ENCODE measurements at places on chromosomes 4 and X. TPM values are rescaled to one million over a fixed set of nuclear protein-coding genes. Genes with fewer than 3 reads are reported as not detected.

The SPANXN4 gene
- total RNA-seq, result not detected

The GPR143 gene
- not detected for total RNA-seq

The TMEM35A gene
- not detected for total RNA-seq

The TCP11X2 gene
- not detected for total RNA-seq

The OTC gene
- total RNA-seq, result not detected

The MND1 gene
- 0.67 TPM for total RNA-seq

The BTC gene
- total RNA-seq, result not detected

The TRAM1L1 gene
- total RNA-seq, result not detected

The GABRE gene
- not detected for total RNA-seq

The SLC4A4 gene
- total RNA-seq, result not detected

The SPARCL1 gene
- total RNA-seq, result not detected

The FSTL5 gene
- total RNA-seq, result not detected

The CFI gene
- total RNA-seq, result not detected

The GUCY1A1 gene
- 1.9 TPM for total RNA-seq

The CAPN6 gene
- total RNA-seq, result not detected

The GAGE12E gene
- total RNA-seq, result not detected

The ITM2A gene
- 135 TPM for total RNA-seq

The FRMD7 gene
- total RNA-seq, result not detected

The ZNF280C gene
- total RNA-seq, result 8.9 TPM

The VEGFC gene
- not detected for total RNA-seq

The VSIG4 gene
- total RNA-seq, result not detected

DNA sequence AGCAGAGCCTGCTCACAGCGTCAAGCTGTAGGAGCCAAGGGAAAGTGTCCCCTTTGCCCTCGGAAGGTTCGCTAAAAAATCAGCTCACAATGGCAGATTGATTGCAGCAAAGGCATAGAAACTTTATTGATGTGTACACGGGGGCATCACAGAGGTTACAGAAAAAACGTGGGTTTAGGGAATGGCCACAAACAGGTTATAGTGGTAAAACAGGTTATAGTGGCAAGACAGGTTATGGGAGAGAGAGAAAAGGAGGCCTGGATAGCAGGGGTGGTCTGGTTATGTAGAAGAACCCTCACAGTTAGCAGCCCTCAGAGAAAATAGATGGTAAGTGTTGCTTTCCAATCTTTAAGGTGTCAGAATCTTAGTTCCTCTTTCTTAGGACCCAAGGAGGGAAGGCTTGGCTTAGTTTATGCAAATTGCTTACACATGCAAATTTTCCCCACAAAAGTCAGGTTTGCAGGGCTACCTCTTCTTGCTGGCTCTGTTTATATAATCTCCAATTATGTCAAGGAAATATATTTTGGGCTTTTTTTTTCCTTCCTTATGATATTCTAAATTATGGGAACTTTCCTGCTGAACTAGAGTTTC lies 113.7 kb downstream of the BMP15 start:
- no peak for DNase-seq
- no peaks in the 10 kb centered on the region for H3K36me3 ChIP-seq
- no peaks in the 10 kb centered on the region for H3K4me1 ChIP-seq
- no peak overlapping the region for H3K4me3 ChIP-seq

DNA sequence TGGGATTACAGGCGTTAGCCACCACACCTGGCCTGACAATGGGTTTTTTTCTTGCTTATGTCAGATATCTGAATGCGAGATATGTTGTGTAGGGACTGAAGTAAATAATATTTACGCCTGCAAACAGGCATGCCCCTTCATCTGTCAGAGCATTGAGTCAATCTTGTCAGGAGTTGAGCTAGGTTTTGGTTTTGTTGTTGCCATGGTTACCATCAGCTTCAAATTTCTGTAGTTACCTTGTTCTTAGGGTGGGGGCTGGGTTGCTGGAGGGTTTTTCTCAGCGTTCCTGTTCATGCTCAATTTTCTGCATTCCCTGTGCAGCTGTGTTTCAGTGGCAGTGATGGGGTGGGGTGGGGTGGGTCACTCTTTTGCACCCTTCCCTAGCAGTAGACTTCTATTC lies 14.5 kb downstream of the MRPL1 start:
- H3K27me3 ChIP-seq, result no peaks in the 10 kb centered on the region
- DNase-seq, result no peak
- H3K27ac ChIP-seq, result no peak overlapping the region
- peaks cover 48% of the 10 kb centered on the region for H3K36me3 ChIP-seq

DNA sequence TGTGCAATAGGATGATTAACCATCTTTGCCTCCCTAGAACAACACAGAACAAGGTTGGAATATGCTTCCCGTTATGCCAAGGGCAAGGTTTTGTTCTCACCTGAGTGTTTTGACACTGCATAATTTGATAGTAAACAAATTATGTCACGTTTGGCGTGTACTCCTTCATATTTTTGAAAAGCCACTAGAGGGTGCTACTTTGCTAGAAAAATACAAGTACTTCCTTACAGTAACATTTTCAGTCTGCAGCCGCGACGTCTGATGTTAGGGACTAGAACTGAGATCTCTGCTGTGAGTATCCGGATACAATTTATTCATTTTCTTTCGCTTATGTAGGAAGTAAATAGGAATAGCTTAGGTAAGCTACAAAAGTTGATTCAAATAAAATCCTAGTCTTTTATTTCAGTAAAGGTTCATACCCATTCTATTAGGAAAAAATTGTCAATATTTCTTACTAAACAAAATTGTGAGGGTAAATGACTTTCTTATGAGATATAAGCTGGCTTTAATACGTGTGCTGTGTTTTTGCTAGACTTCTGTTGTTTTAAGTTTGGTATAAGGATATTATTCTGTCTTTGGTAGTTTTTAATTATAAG lies 181.1 kb upstream of the WDFY3 start:
- no peak for DNase-seq
- no peaks in the 10 kb centered on the region for H3K4me1 ChIP-seq
- H3K27me3 ChIP-seq, result no peaks in the 10 kb centered on the region
- H3K36me3 ChIP-seq, result no peaks in the 10 kb centered on the region
- H3K27ac ChIP-seq, result no peak overlapping the region
- no peak overlapping the region for H3K4me3 ChIP-seq

- H3K27me3 ChIP-seq, result no peaks in the 10 kb centered on the region
- H3K4me3 ChIP-seq, result no peak overlapping the region
- H3K27ac ChIP-seq, result no peak overlapping the region
Measured at GRCh38 chrX:107659768-107660167, 31.5 kb downstream of the PRPS1 start.

- H3K27ac ChIP-seq, result no peak overlapping the region
- peak; percentile 9 for DNase-seq
- no peak overlapping the region for H3K4me3 ChIP-seq
Measured at GRCh38 chr4:186719925-186720694, 3.5 kb downstream of the FAT1 start.

GRCh38 chr4:103032574-103032973 lies 13.1 kb upstream of the SLC9B1 start:
- H3K27ac ChIP-seq, result no peak overlapping the region
- H3K4me3 ChIP-seq, result no peak overlapping the region
- H3K4me1 ChIP-seq, result no peaks in the 10 kb centered on the region
- no peak for DNase-seq
- H3K27me3 ChIP-seq, result no peaks in the 10 kb centered on the region

DNA sequence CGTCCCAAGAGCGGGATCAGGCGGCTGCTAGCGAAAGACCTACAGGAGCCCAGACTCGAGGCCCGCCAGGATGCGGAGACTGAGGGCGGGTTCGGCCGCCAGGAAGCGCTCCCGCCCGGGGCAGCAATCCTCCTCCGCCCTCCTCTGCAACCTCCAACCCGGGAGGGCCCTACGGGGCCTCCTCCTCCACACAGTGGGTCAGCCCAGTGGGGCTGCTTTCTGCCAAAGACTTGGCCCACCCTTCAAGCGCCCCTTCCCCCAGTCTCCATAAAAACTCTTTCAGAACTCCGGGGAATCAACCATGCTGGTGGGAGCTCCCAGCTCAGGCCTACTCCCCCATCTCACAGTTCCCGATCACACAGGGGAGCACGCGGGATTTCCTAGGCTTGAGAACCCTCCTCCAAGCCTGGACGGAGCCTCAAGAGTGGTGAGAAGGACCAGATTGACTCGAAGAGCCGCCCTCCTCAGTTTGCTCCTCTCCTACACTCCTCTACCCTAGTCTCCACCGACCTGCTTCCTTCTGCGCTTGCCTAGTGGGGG lies 77.5 kb downstream of the RLIM start:
- peaks cover 10% of the 10 kb centered on the region for H3K4me1 ChIP-seq
- H3K4me3 ChIP-seq, result no peak overlapping the region
- H3K27me3 ChIP-seq, result no peaks in the 10 kb centered on the region
- no peak for DNase-seq
- no peaks in the 10 kb centered on the region for H3K36me3 ChIP-seq

- H3K36me3 ChIP-seq, result no peaks in the 10 kb centered on the region
- no peak overlapping the region for H3K4me3 ChIP-seq
- H3K27ac ChIP-seq, result no peak overlapping the region
- no peak for DNase-seq
Measured at GRCh38 chr4:85084371-85085094, 118.0 kb upstream of the WDFY3 start.

GRCh38 chr4:150425161-150425560 lies 156.8 kb upstream of the MAB21L2 start:
- no peaks in the 10 kb centered on the region for H3K4me1 ChIP-seq
- H3K36me3 ChIP-seq, result peaks cover 3% of the 10 kb centered on the region

GRCh38 chr4:100061835-100062234 lies 111.8 kb upstream of the H2AZ1 start:
- H3K27ac ChIP-seq, result no peak overlapping the region
- H3K27me3 ChIP-seq, result no peaks in the 10 kb centered on the region
- DNase-seq, result no peak

GRCh38 chr4:80101792-80102116 lies 28.7 kb upstream of the ANTXR2 start:
- DNase-seq, result no peak
- H3K4me1 ChIP-seq, result peaks cover 3% of the 10 kb centered on the region
- no peaks in the 10 kb centered on the region for H3K36me3 ChIP-seq
- H3K27ac ChIP-seq, result no peak overlapping the region
- H3K27me3 ChIP-seq, result no peaks in the 10 kb centered on the region
- no peak overlapping the region for H3K4me3 ChIP-seq

- no peaks in the 10 kb centered on the region for H3K4me1 ChIP-seq
- no peak for DNase-seq
- H3K27me3 ChIP-seq, result no peaks in the 10 kb centered on the region
- no peaks in the 10 kb centered on the region for H3K36me3 ChIP-seq
- no peak overlapping the region for H3K27ac ChIP-seq
- no peak overlapping the region for H3K4me3 ChIP-seq
Measured at GRCh38 chr4:134777606-134778005, 576.0 kb upstream of the PABPC4L start.

DNA sequence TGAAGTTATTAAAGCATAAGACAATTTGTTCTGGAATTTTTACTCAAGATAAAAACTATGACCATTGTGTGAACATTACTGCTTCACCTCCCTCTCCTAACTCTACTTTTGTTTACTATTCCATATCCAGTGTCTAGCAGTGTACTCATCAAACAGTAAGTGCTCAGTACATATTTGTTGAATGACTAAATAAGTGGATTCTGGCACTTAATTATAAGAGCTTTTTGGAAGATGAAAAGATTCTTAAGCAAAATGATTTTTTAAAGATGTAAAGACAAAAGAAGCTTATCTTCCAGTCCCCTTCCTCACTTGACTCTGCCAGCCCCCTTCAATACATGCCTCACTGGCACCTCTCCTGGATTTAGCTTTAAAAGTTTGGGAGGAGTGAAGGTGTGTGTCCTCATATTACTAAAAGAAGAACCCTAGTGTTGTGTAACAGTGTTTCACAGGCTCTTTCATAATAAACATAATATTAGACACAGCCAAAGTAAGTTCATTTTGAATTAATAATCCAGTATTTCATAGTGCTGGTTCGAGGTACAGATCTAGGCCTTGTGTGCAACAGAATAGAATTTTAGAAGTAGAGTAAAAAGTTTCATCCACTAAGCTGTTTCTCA lies 53.0 kb downstream of the GAB1 start:
- no peaks in the 10 kb centered on the region for H3K27me3 ChIP-seq
- no peak overlapping the region for H3K4me3 ChIP-seq
- no peaks in the 10 kb centered on the region for H3K4me1 ChIP-seq
- no peak overlapping the region for H3K27ac ChIP-seq
- DNase-seq, result no peak
- H3K36me3 ChIP-seq, result no peaks in the 10 kb centered on the region

DNA sequence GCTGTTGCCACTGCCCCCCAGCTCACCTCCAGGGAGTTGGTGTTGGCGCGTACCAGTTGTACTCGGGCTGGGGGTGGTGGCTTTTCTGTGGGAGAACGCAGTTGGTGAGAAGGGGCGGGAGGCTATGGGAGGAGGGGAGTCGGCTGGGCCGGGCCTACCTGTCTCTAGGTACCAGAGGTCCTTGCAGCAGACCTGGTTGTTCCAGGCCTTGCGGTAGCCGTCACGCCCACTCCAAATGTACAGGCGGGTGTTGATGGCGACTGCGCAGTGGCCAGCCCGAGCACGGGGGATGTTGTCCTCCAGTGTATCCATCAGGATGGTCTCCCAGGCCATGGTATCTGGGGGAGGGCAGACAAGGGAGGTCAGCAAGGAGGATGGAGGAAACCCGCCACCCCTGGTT lies 11.5 kb downstream of the HCFC1 start:
- H3K4me3 ChIP-seq, result no peak overlapping the region
- no peak for DNase-seq
- H3K27ac ChIP-seq, result no peak overlapping the region
- no peaks in the 10 kb centered on the region for H3K27me3 ChIP-seq
- no peaks in the 10 kb centered on the region for H3K4me1 ChIP-seq
- peaks cover 80% of the 10 kb centered on the region for H3K36me3 ChIP-seq

- DNase-seq, result no peak
- no peak overlapping the region for H3K27ac ChIP-seq
- no peaks in the 10 kb centered on the region for H3K36me3 ChIP-seq
- H3K4me1 ChIP-seq, result no peaks in the 10 kb centered on the region
- H3K27me3 ChIP-seq, result no peaks in the 10 kb centered on the region
Measured at GRCh38 chr4:24243641-24244040, 340.7 kb downstream of the DHX15 start.

- no peak overlapping the region for H3K4me3 ChIP-seq
- peaks cover 12% of the 10 kb centered on the region for H3K4me1 ChIP-seq
- no peaks in the 10 kb centered on the region for H3K36me3 ChIP-seq
Measured at GRCh38 chr4:141640696-141641095, 4.3 kb downstream of the IL15 start.

DNA sequence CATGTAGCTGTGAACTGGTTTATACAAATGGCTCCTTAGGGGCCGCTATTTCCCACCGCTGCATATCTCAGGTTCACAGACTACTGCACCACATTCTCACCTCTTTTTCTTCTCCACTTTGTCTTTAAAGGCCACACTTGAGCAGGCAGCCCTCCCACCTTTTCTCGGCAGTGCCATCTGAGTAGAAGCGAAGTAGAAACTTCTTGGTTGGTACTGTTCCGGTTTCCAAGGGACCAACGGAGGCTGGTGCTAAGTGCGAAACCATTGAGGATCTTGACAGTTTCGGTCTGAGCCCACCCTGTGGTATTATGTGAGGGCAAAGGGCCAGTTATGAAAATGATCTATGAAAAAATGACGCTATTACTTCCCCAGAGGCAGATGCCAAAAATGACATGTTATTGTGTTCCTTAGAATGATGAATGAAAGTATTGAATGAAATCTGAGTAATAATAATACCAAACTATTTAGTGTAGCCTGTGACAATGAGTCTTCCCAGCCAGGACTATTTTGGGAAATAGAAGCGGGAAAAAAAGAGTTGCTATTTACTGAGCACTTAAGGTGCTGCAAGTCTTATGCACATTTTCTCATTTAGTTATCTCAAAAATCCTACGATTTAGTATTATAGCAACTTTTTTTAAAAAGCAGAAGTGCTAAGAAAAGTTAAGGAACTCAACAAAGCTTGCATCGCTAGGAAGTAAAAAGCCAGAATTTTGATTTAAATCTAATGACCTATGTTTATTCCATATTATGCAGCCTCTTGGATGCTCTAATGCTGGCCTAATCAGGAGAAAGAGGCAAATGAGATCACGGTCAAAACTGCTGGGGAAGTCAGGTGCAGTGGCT lies 29.6 kb upstream of the CHRNA9 start:
- no peaks in the 10 kb centered on the region for H3K36me3 ChIP-seq
- peaks cover 98% of the 10 kb centered on the region for H3K4me1 ChIP-seq
- DNase-seq, result peak; percentile 66
